ENCODE measurements at places on chromosomes 2 and 18.

DNA sequence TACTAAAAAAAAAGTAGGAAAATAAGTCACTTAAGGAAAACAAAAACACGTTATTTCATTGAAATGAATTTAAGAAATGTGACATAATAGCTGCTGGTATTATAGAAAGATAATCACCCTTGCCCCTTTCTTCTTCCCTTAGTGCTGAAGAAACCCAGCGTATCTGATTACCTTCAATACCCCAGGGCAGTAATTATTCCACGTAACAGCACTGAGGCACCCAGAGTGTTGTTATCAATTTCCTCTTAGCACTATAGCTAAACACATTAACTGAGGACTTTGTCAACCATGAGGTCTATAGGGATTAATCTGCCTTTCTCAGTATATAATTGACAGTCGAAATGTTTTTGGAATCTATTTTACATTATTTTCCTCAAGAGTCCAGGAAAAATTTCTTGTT, 180.0 kb upstream of the NXPH2 start:
- no peak for DNase-seq

DNA sequence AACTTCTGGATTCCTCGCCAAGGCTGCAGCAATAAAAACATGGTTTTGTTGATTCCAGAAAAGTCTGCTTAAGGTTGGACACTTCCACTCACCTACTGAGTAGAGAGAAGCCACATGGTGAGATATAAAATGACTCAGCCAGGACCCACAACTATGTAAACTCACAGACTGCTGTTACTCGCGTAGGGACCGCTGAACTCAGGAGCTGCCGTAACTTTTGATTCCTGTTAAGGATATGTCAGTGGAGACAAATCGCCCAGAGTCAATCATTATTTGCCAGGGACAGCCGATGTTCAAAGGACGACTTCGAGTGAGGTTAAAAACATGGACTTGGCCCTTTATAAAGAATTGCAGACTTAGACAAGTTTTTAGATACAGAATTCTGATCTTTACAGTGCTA, 25.6 kb downstream of the CYB5A start:
- DNase-seq: no peak

DNA sequence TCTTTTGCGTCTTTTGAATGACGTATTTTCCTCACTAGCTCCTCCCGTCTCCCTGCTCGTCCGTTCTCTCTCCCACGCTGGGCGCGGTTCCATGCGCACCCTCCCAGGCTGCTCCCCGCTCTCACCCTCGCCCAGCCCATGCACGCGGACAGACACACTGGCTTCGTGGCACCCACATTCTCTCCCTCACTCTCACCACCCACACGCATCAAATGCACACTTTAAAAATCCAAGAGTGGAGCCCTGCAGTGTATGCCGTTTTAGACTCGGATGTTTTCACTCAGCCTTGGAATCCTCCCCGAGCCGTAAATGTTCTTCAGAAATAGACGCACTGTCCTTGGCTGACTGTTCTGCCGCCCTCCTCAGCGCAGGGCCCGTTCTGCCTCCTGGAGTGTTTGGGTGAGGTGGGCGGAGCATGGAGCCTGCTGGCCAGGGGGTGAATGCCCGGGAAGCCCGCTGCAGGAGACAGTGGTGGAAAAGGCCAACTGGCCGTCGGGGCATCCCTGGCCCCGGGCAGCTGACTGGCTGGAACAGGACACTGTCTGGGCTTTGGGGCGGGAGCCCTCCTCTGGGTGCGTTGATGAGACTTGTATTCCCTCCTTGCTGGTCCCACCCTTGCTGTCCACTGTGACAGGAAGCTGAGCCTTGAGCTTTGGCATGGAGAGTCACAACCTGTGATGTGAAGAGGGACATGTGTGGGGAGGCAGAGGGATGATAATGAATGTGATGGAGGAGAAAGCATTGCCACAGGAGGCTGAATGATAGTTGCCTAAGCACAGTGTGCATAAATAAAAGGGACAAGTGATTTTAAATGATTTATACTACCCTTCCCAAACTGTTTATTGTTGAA, 35.4 kb upstream of the LYPD6B start:
- DNase-seq: no peak

DNA sequence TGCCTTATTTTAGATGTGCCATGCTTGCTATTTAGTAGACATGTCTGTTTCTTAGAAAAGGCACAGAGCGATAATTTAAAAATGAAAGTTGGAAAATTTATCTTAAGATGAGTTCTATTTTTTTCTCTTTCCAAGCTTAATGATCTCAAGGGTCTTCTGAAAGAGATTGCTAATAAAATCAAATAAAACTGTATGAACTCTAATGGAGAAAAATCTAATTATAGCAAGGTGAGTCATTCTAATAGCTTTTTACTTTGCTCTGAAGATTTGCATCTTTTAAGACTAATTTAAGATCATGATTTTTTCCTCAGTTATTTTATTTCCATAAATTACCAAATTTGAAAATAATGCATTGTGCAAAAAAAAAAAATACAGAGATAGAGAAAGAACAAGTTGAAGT, 36.1 kb upstream of the SPP2 start:
- DNase-seq: no peak

GRCh38 chr18:48418539-48419276, 9.5 kb upstream of the ZBTB7C start:
- no peak for DNase-seq

DNA sequence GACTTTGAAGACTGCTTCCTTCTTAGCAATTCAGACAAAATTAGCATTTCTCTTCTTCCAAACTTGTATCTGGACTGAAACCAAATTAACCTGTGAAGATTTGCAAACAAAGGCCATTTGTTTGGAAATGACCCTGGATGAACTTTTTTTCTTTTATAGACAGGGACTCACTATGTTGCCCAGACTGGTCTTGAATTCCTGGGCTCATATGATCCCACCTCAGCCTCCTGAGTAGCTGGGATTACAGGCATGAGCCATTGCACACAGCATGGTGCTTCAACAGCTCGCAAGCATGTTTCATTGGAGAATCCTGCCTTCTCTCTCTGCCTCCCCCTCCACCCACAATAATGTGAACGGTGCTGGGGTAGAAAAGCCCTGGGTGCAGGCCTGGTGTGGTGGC, 170.2 kb downstream of the ARL4C start:
- DNase-seq: no peak

DNA sequence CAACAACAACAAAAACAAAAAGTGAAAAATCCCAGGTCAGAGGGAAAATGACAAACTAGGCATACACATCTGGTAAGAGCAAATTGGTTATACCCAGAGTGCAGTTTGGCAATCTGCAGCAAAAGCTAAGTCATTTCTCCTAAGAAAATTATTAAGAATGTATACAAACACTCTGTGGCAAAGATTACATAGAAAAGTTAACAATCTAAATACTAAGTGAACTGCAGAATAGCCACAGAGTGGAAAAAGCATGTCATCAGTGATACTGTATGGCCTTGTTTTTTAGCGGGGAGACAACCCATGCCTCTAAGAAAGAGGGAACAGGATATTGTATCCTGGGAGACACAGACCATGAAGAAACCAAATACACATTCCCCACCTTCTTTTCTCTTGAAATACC, 136.0 kb upstream of the ITGB6 start:
- DNase-seq: no peak

- DNase-seq: no peak
These were observed 84.0 kb upstream of the TMEM200C start for GRCh38 chr18:5979176-5979888.

DNA sequence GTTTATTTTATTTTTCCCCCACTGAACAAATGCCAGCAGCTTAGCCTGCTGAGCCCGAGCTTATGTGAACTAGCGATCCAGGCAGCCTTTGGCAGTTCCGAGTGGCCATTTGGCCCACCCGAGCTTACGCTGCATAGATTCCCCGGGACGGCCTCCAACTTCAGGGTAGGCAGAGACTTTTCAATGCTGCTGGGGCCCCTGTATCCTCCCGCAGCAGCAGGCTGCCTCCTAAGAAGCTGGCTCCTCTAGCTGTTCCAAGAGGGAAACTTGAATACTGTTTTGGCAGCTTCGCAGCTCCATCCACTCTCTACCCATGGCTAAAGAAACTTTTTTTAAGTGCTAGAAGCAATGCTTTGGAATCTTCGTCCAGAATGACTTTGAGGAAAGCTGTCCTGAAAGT, 295.2 kb downstream of the SS18 start:
- DNase-seq: no peak

DNA sequence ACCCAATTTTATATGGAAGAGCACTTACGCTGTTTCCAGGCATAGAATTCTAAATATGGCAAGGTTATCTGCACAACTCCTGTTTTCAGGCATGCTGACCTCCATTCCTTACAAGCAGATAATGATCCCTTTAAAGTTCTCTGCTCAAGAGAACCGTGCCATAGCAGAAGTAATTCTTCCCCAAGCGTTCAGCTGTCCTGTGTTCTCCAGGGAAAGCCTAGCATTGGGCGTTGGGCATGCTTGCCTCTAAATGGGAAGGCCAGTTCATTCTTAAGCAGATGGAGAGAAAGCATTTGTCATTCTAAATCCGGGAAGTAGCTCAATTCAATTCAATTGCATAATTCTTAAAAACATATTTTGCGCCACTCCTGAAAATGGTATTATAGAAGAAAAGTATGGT, 55.7 kb upstream of the EML4 start:
- DNase-seq: no peak

- peak; percentile 60 for DNase-seq
These were observed 36.4 kb upstream of the ZBTB7C start for GRCh38 chr18:48445540-48445939.

- DNase-seq: no peak
These were observed 5.7 kb downstream of the GFPT1 start for GRCh38 chr2:69381337-69381737.

GRCh38 chr2:177598326-177599138, 206.0 kb downstream of the AGPS start:
- DNase-seq: no peak

DNA sequence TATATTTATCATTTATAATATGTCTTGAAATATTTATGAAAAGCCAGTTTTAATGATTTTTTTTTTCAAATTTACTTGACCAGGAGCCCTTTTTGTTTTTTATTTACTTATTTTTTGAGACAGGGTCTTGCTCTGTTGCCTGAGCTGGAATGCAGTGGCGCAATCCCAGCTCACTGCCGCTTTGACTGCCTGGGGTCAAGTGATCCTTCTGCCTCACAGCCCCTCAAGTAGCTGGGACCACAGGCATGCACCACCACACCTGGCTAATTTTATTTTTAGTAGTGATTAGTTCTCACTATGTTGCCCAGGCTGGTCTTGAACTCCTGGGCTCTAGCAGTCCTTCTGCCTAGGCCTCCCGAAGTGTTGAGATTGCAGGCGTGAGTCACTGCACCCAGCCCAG, 5.7 kb downstream of the EPB41L5 start:
- DNase-seq: no peak

DNA sequence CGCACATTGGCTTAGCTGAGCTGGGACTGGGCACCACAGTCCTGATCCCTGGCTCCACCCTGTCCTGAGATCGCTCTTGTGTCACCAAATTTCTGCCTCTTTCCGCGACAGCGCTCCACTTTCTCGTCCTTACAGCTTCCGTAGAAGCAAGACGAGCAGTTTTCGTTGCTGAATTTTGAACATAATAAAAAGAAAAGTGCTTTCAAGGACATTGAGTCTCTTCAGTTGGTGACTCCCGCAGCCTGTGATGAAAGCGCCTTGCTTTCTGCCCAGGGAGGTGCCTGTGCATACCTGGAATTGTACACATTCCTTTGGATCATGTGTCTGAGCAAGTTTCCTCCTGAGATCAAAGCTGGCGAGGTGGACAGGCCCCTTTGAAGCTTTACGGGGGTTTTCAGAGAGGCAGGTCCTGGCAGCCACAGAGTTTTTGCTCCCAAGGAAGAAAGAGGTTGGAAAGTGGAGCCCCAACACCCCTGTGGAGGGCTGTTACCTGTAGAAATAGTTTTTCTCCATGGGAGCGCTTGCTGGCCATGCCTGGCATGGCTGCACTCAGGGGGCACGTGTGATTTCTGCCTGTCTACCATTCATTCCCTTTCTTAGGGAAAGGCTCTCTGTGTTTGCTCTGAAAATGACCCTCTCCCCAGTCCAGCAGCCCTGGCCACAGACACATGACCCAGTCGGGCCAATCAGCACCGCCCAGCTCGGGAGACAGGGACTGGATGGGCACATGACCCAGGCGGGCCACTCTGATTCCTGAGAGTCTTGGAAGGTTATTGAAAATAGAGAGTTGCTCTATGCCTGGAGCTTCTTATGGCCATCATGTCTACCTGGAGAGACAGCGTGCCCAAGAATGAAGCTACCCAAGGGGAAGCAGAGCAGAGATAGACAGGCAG, 115.6 kb upstream of the OTOS start:
- DNase-seq: no peak

DNA sequence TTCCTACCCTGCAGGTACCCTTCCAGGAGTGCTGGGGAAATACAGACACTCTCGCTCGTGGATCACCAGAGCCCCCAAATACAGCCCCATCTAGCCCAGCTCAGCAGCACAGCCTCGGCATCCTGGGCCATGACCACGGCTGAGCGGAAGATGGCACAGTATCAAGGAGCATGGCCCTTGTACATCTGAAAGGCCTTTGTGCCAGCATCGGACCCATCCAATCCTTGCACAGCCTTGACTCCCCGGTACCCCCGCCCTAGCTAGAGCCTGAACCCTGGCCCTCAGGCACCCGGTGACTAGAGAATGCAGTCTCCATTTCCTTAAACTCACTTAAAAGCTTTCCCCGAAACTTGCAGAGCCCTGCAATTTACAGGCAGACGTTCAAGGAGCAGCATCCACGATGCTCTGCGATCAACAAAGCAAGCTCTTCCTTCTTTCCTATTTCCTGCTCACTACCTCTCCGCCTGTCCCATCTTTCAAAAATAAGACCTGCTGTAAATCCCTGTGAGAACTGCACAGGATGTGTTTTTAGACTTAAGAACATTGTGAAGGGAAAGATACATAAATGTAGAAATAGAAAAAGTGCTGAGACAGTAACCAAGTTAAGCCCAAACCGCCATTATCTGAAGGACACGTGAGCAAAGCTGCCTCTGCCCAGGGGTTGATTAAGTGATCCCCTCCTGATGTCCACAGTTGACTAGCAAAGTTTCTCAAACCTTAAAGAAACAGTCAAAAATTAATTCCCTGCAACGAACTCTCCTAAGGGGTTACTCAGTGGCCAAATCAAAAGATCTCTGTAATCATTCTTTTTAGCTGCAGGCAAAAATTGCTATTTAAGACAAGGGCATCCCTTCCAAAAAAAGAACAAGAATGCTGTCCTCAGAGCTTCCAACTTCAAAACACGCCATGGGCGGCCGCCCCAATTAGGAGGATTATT, 48.5 kb downstream of the ZNF516 start:
- DNase-seq: no peak

GRCh38 chr18:40523287-40523686, 1431.7 kb upstream of the PIK3C3 start:
- no peak for DNase-seq

GRCh38 chr2:169106563-169107545, 37.5 kb downstream of the DHRS9 start:
- DNase-seq: no peak

DNA sequence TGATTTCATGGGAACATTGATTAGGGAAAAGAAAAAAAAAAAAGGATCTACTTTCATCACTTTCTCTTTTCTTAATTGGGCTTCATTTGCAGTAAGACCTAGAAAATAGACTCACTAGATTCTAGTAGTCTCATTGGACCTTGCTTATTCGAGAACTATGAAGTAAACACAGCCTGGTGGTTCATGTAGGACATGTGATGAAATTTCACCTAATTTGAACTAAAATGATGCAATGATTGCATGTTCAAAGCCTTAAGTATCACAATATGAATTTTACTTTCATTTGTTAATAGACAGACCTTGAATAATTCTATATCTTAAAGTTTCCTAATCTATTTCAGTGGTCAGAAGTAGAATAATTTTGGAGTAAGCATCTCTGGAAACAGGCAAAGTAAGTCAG, 688.9 kb upstream of the NRXN1 start:
- DNase-seq: no peak

- no peak for DNase-seq
These were observed 1.8 kb downstream of the MEMO1 start for GRCh38 chr2:32008805-32009515.

GRCh38 chr2:78023356-78023755, 501.2 kb upstream of the LRRTM4 start:
- no peak for DNase-seq
